Mesothelial cell of epicardium (in vitro differentiated cells): ENCODE measurements at places on chromosomes 11 and 22. TPM values are rescaled to one million over a fixed set of nuclear protein-coding genes. Genes with fewer than 3 reads are reported as not detected.

The ELMOD1 gene
- 0.69 to 0.75 TPM (median 0.73 TPM) in 3 replicates for total RNA-seq

DNA sequence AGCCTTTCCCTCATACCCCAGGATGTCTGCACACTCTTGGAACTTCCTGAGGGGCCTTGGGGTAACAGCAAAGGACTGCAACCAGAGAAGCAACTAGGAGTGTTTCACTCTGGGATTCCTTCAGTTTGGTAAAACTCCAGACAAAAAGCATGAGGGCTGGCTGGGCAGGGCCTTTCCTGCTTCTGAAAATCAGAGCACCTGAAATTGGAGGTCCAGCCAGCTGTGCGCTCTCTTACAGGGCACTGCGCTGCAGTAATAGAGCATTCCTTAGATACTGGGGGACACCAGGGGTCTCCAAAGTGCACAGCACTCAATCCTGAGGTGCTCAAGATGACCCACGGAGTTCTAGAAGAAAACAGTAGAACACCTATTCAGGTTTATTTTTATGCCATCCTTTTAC lies 49.7 kb downstream of the PLEKHA7 start:
- DNase-seq: no peak

The ST14 gene
- total RNA-seq: 39.6 to 42.0 TPM (median 40.8 TPM) in 3 replicates

GRCh38 chr11:107840129-107840484 lies 18.5 kb downstream of the SLC35F2 start:
- DNase-seq: no peak

The FAM180B gene
- total RNA-seq: 0.18 to 0.36 TPM (median 0.27 TPM) in 3 replicates

- no peak for DNase-seq
These were observed 33.9 kb downstream of the MAML2 start for GRCh38 chr11:96309016-96309642.

DNA sequence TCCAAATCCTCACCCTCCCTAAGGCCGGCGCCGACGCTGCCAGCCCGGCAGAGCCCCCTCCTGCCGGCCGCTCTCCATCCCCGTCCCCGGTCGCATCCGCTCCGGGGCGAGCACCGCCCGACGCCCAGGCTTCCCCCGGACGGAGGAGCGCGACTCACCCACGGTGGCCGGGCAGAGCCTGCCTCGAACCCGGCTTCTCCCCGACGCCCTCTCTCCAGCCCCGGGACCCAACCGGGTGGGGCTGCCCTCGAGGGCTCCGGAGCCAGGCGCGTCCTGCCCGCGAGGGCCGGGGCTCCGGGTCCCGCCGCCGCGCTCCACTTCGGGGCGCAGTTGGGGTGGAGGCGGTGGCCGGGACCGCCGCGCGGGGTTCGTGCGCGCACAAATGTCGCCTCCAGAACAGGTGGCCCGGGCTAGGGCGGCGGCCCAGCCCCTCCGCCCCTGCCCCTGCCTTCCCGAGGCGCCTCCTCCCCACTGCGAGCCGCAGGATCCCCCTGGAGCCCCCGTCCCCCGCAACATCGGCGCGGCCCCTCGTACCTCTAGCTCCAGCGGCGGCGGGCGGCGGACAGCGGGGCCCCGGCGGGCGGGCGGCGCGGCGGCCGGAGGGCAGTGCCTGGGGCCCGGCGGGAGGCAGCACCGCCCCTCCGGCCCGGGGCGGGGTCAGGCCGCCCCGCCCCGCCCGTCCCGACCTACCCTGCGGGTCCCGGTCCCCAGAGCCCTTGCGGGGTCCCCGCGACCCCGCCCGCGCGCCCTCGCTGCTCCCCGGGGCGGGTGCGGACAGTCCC lies at the start of gene A4GALT:
A4GALT (minus strand) TSS at position 608 of the 782 bp plus-strand sequence. CDS start 26,919 bp downstream, outside the sequence.
- DNase-seq: no peak

GRCh38 chr11:66981976-66982578 lies 7.0 kb downstream of the C11orf86 start:
- peak; percentile 37 for DNase-seq

DNA sequence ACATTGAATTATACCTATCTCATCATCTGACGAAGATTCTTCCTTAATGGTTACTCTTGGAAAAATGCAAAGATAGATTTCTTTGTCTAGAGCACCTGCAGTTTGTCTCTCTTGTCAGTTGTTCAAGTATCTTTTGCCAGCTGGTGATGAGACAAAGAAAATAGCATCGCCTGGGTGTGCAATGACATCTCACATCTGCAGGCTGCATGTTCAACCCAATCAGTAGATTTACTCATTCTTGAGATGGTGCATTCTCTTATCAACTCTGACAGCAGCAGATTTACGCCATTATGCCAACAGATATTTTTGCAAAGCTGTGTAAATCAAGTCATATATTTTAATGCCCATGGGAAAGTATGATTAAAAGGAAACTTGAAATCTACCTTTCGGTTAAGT lies 164.6 kb upstream of the PDGFD start:
- DNase-seq: no peak

GRCh38 chr11:133842053-133842452 lies 3.3 kb downstream of the SPATA19 start:
- DNase-seq: no peak

GRCh38 chr11:1889941-1890855 lies 1.5 kb downstream of the PRR33 start:
- DNase-seq: no peak

DNA sequence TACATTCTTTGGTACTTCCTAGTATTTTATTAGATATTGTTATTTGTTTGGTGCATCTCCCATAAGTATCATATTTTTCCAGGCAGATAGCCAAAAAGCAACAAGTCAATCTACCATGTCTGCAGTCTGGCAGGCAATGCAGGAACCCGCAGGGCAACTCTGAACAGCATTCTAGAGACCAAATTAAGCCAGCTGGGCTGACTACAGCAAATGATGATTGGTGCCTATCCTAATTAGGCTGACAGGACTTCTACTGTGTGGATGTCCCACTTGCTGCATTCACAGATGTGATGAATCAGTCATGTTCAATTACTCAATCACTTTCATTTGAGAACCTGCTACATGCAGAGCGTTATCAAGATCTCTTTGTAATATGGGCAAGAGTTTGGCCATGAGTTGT lies 40.3 kb upstream of the AMOTL1 start:
- DNase-seq: no peak

GRCh38 chr11:125679397-125679796 lies 1.2 kb downstream of the ACRV1 start:
- DNase-seq: no peak

The C11orf21 gene
- total RNA-seq: 0.25 to 0.29 TPM (median 0.27 TPM) in 3 replicates

The NXPE4 gene
- not detected in 3 replicates for total RNA-seq

- no peak for DNase-seq
These were observed 220.1 kb downstream of the BLID start for GRCh38 chr11:121895919-121896318.

DNA sequence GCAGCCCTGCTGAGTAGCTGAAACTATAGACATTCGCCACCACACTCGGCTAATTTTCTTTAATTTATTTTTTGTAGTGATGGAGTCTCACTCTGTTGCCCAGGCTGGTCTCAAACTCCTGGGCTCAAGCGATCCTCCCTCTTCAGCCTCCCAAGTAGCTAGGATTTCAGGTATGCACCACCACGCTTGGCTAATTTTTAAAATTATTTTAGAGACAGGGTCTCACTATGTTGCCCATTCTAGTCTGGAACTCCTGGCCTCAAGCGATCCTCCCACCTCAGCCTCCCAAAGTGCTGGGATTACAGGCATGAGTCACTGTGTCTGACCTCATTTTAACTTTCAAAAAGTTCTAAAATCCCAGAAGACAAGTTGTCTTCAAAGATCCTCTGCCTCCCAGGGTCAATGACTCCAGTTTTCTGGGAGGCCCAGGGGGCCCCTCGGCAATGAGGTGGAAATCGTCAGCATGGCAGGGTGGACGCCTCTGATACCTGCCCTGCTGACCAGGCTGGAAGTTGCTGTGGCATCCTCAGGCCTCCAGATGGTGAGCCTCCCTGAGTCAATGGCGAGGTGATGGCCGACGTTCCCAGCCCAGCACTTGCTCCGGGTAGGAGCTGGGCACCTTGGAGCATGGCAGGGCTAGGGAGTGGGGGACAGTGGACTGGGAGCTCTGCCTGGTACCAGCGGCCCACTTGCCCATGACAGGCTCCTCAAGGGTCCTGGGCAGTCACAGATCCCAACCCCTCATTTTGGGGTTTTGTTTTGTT lies 31.1 kb downstream of the RPL3 start:
- DNase-seq: no peak
